Stimulated activated CD8-positive, alpha-beta memory T cell treated with anti-CD3 and anti-CD28 coated beads, Interleukin-2, amount 100 ng/mL, for 1 hour (primary cell): ENCODE measurements at places on chromosomes 7 and 10.

- DNase-seq: no peak
Measured at GRCh38 chr7:66869660-66870450, 51.2 kb upstream of the TMEM248 start.

- DNase-seq: no peak
Measured at GRCh38 chr10:112812586-112812985, 137.5 kb upstream of the TCF7L2 start.

GRCh38 chr7:27765841-27766240, 25.9 kb downstream of the TAX1BP1 start:
- no peak for DNase-seq

- DNase-seq: no peak
Measured at GRCh38 chr10:75682649-75683557, 251.5 kb downstream of the LRMDA start.
